ENCODE measurements at places on chromosomes 4 and X.

DNA sequence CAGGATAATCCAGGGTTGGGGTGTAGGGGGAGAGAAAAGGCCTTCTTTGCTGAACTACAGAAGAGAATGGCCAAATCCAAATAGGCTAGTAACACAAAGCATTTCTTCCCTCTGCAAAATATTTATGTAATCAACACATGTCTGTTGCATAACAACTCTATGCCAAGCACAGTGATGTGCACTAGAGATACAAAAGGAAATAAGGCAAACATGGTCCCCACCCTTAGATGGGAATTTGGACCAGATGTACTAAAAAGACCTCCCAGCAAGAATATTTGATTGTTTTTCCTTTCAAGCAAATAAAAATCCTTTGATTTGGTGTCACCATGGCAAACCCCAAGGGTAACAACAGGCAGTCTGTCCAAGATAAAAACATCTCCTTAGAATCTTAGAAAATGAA is 177.6 kb upstream of the FGF13 start:
- no peak for DNase-seq

- DNase-seq: no peak
These were observed 12.4 kb upstream of the PIN4 start for GRCh38 chrX:72169008-72169728.

GRCh38 chr4:158821228-158821971 is 52.6 kb downstream of the FNIP2 start:
- DNase-seq: no peak

DNA sequence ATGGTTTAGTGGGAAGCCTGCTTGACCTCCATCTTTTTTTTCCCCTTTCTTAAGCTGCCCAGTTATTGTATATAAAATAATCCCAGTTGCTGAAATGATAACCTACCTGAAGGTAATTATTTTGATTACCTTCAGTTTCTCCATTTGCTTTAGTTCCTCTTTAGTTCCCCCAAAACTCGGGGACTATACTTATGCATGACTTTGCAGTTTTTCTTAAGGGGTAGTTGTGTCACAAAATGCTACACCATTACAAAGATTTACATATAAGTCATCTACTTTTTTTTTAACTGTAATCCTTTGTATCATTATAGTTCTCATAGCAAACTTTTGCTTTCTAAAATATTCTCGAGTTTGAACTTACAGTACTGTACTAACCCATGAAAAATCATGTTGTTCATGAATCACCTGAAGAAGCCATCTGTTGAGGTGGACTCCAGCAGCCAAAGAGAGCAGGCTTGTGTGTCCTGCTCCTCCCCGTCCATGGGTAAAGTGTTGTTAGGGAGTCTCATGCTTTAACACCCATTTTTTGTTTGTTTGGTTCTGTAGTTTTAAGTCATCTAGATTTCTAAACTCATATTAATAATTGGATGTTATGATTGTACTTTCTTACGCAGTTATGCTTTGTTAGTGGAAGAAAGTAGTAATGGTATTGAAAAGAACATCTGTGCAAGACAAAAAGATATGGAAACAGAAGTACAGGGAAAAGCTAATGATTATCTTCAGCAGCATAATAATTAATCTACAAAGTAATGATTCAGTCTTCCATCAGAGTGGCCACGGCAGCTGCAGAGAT is 34.6 kb downstream of the HADH start:
- DNase-seq: no peak

- no peak for DNase-seq
These were observed 78.7 kb upstream of the PCDH18 start for GRCh38 chr4:137610960-137611359.

DNA sequence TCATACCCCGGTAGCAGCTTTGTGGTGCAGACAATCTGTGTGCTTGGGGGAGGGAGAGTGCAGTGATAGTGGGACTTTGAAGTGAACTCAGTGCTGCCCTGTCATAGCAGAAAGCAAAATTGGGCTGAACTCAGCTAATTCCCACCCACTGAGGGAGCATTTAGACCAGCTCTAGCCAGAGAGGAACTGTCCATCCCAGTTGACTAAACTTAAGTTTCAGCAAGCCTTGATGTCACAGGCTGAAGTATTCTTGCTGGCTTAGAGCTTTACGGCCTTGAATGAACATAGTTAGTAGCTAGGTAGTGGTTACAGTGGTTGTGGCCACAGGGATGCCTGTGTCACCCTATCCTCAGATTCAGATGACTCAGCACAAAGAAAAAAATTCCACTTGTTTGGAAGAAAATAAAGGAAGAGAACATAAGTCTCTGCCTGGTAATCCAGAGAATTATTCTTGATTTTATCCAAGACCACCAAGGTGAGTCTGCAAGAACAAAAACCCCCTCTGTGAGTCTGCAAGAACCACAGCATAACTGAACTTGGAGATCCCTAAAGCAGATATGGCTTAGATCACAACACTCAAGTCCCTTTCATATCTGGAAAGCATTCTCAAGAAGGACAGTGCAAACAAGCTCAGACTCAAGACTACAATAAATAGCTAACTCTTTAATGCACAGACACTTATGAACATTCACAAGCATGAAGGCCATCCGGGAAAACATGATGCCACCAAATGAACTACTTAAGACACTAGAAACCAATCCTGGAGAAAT is 39.4 kb downstream of the ADH7 start:
- DNase-seq: no peak

DNA sequence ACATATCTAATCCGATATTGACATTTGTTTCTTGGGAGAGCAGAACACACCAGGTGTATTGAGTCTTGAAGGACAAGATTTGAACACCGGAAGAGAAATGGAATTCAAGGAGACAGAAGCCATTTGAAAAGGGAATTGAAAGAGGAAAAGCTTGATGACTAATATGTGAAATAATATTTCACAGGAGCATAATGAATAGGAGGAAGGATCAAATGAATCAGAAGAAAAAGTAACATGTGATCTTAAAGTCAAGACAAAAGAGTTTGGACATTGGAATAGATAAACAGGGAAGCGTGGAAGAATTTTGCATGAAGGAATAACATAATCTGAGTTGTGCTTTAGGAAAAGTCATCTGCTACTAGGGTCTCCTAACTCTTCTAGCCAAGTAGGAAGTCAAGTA is 145.5 kb upstream of the PDHA2 start:
- DNase-seq: no peak

- no peak for DNase-seq
These were observed 1485.6 kb downstream of the PCDH19 start for GRCh38 chrX:98924511-98924910.

DNA sequence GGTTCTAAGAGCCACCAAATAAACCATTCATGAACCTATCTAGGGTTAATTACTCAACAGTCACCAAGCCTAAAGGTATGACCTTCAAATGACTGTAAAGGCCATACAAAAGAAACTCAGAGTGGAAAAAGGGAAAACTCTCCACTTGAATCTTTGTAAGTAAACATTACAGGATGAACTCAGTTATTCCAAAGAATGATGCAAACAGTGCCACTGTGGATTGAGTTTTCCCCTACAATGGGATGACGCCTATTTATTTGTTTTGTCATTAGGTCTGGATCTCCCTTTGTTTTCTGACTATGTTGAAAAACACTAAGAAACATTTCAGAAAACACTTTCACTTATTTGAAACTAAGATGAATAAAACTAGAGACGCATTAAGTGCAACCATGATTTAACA is 12.7 kb downstream of the NUDT6 start:
- no peak for DNase-seq

DNA sequence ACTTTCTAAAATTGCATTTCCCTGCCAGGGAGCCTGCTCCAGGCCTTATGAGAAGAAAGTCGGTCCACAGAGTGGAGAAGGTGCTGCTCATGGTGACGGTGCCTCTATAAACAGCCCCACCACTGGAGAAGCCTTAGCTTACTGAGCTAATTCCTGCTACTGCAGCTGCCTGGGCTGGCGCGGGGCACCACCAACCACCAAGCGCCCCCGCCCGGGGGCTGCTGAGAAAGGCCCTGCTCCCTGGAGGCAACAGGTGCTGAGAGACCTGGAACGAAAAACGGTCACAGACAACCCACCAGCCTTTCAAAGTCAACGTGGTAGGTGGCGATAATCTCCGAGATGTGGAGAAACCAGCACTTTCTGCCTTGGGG is 2.9 kb downstream of the HCFC1 start:
- no peak for DNase-seq

DNA sequence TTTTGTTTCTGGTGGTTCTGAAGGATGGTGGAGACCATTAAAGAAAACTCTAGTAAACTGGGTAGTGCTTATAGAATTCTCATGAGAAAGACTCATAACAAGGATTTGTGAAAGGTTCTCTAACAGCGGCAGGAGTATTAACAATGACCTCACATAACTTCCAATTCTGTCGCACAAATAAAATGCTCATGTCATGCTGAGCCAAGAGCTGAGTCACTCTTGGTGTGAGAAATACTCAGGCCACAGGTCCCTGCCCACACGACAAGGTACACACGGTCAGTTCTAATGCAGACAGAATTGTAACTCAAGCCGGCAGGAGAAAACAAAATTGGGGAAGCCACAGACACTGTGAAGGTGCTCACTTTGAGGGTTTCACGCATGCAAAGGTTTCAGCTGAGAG is 34.4 kb upstream of the C4orf50 start:
- no peak for DNase-seq

- DNase-seq: no peak
These were observed 3.4 kb downstream of the CD38 start for GRCh38 chr4:15781427-15782095.

DNA sequence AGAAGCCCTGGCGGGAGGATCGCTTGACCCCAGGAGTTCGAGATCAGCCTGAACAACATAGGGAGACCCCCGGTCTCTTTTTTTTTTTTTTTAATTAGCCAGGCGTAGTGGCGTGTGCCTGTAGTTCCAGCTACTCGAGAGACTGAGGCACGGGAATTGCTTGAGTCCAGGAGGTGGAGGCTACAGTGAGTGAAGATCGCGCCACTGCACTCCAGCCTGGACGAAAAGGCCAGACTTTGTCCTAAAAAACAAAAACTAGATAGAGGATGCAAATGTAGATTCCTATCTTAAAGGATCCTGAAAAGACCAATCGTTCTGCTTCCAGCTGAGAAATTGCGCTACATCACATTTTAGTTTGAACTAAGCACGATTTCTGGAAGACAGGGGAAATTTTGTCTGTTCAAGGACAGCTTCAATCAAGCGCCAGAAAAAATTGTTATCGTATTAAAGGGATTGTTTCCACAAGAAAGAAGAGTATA is 627 bp upstream of the HSD17B11 start:
- DNase-seq: no peak

DNA sequence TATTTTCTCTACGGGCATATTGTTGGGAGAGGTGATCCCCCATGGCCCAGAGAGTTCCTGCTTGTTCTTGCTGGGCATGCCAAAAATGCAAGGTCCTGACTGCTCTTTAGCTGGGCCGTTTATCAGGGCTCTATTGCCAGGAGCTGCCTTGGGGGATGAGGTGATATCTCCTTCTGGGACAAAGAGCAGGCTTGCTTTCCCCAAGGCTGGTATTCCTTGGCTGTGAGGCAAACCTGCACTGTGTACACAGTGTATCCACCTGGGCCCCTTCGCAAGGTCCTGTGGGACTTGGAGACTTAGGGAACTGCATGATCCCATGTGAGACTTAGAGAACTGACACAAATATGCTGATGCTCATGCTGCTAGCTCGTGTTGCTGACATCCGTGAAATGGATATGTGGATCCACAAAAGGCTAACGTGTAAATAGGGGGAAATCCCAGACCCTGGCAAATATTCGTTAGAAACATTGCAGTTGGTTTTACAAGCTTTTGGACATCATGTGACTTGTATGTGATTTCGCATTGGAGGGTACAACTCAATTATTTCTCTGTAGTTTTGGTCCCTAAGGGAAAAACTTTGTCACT is 24.4 kb upstream of the ZFX start:
- no peak for DNase-seq

DNA sequence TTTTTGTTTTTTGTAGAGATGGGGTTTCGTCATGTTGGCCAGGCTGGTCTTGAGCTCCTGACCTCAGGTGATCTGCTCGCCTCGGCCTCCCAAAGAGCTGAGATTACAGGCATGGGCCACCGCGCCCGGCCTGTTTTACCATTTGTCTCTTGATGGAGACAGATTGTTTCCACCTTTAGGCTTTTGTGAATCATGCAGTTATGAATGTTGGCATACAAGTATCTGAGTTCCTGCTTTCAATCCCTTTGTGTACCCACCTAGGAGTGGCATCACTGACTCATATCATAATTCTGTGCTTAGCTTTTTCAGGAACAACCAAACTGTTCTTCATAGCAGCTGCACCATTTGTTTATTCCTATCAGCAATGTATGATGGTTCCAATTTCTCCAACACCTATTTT is 20.2 kb upstream of the MGST2 start:
- DNase-seq: no peak
